ENCODE measurements at places on chromosomes 6 and 20.
A peak's percentile ranks its signal among the peaks of the same experiment; 100 is the strongest.

DNA sequence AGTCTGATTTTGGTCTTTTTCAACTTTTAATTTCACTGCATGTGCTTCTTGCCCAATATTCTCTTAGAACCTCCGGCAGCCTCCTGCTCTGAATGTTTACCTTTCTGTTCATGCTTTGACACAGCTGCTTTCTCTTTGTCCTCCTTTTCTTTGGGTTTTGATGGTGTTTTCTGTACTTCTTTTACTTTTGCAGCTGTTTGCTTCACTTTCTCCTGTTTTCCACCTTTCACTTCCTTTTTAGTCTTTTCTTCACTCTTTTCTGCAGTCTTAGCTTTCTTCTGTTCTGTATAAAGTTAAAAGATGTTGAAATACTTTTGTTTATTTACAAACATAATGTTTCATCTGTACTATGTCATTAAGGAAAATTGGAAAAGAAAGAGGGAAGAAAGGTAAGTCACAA, 133.1 kb downstream of the TRDN start:
- DNase-seq, result no peak

GRCh38 chr6:5205035-5205507, 55.7 kb downstream of the LYRM4 start:
- no peak for DNase-seq

DNA sequence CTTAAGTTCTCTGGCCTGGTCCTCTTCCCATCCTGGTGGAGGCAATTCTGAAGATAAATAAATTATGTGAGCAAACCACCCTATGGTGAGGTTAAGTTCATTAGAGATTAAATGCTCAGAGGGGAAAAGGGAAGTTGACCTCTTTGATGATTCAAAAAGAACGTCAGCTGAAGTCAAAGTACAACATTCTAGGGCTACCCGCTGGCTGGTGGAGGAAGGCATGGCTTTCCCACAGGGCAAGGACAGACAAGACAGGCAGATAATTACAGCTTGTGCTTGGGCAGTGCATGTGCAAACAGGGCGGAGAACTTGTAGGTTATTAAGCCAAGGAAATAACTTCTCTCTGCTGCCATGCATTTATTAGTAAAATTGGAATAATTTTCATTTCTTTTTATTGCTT, 91.0 kb upstream of the SLC24A3 start:
- DNase-seq, result no peak

- no peak for DNase-seq
Observed at GRCh38 chr6:1390133-1390945, 963 bp downstream of the FOXF2 start.

- no peak for DNase-seq
Observed at GRCh38 chr20:47427067-47427466, 70.6 kb upstream of the ZMYND8 start.

DNA sequence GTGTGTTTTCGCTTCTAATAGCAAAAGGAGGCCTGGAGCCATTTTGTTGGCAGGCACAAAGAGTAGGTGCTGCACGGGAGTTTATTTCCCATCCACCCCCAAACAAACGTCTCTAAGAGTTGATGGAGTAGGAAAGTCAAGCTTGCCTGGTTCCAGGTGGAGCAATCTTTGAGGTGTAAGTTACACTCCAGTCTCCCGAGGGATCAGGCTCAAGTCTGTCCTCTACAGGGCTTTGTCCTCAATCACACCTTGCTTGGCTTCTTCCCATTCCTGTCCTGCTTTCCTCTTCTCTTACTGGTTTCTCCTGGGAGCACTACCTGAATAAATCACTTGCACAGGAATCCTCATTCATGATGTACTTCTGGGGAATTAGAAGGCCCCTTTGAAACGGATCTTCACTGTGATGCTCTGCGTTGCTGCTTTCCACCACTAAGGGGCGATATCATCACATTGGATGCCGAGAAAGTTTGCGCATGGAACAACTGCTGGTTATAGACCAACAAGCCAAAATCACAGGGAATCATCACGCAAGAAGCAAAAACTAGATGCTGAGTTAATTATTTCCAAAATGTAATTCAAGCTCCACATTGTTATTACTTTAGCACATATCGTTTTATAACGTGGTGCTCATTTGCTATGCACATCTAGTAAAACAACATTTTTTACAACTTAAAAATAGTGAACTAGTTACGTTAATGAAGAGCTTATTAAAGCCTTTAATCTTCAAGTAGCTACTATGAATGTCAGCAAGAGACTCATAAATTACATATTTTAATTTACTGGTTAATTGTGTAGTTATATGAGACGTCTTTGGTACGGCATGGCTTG, 156.8 kb downstream of the DNAH8 start:
- peak; percentile 66 for DNase-seq

DNA sequence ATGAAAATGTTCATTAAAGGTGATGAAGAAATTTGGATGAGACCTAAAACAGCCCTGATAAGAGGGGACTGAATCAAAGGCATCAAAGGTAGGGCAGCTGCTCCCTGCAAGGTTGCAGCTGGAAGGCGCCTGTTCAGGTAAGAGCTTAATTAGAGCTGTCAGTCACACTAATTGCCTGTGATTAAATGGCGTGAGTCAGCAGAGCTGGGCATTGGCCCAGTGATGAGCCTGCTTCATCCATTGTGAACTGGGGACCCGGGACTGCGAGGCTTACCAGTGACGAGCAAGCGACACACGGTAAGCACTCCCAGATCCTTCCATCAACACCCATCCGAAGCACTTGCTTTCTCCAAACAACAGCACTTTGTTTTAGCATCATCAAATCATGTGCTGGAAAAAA, 621.5 kb upstream of the CDH4 start:
- DNase-seq, result no peak
